H54 (cell line): ENCODE measurements at places on chromosomes 7 and 10.
A peak's percentile ranks its signal among the peaks of the same experiment; 100 is the strongest.

- no peak for DNase-seq
Observed at GRCh38 chr7:36668080-36668479, 56.2 kb downstream of the AOAH start.

GRCh38 chr7:128271942-128272481 lies 30.9 kb downstream of the LEP start:
- DNase-seq: no peak

DNA sequence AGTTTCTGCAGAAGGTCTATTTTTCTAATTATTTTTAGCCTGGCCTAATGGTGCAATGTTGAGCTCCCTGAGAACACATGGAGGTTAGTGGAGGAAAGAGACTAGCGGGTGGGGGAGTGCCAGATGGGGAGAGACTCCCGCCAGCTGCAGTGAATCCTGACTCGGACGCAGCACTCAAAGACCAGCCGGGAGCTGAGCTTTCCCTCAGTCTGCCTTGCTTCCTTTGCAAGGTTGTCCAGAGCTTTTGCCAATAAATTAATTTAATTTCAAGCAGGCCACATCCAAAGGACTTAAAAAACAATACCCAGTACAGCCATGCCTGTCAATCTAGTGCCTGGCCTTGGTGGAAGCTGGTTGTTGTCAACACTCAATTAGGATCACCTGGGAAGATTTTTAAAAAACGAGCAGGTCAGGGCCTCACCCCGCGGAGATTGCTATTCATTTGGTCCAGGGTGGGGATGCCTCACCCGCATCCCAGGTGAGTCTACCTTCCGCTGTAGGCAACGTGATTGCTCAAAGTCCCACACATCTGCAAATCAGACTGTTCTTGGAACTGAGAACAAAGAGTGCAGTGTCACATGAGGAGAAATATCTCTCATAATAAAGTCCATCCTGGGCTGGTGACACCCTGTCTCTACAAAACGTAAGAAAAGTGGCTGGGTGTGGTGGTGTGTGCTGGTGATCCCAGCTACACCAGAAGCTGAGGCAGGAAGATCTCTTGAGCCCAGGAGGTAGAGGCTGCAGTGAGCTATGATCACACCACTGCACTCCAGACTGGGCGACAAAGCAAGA lies 4.0 kb downstream of the CLRN3 start:
- DNase-seq: no peak

GRCh38 chr7:138257459-138258196 lies 181.4 kb downstream of the AKR1D1 start:
- DNase-seq: no peak

- no peak for DNase-seq
Observed at GRCh38 chr10:28925121-28925663, 247.9 kb downstream of the BAMBI start.

DNA sequence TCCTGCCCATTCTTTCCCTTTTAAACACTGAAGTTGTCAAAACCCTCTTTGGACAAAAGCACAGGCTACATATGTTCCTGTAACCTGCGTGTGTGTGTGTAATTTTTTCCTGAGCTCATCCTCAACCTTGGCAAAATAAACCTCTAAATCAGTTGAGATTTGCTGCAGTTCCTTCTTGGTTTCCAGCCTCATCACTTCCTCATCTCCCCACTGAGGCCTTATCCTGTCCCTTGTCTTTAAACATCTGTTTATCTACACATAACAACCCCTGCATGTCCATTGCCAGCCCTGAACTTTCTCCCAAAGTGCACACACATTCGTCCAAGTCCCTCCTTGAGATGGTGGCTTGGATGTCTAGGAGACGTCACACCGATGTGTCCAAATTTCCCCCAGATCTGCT lies 35.5 kb downstream of the LYZL2 start:
- no peak for DNase-seq

DNA sequence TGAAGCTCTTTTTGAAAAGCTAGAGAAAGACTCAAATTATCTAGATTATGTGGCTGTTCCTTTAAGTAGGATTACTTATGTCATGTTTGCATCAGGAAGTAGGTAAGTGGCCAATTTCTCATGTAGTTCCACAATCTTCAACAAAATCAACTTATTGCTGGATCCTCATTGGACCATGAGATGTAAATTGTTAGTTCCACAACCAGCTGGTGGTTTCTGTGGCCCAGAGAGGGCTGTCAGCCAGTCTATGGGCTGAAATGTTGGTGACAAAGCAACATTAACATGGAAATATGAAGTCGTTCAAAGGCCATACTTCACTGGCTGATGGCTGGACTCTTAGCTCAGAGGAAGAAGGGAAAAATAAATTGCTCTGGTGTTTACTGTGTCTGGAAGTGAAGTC lies 157.9 kb downstream of the PLXDC2 start:
- DNase-seq: no peak

DNA sequence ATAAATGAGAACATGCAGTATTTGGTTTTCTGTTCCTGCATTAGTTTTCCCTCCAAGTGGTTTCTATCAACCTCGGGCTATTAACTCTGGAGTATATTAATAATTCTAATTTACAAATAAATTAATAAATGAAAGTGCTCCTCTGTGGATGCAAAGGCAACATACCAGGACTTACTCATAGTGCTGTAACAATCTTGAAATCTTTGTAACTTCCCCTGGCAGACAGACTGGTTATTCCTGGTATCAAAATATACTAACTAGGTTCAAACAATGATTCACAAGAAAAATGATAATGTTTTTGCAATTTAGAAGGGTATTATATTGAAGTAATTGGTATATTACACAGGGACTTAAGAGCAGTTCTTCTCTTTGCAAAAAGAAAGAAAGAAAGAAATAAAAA lies 177.2 kb downstream of the FANK1 start:
- no peak for DNase-seq

DNA sequence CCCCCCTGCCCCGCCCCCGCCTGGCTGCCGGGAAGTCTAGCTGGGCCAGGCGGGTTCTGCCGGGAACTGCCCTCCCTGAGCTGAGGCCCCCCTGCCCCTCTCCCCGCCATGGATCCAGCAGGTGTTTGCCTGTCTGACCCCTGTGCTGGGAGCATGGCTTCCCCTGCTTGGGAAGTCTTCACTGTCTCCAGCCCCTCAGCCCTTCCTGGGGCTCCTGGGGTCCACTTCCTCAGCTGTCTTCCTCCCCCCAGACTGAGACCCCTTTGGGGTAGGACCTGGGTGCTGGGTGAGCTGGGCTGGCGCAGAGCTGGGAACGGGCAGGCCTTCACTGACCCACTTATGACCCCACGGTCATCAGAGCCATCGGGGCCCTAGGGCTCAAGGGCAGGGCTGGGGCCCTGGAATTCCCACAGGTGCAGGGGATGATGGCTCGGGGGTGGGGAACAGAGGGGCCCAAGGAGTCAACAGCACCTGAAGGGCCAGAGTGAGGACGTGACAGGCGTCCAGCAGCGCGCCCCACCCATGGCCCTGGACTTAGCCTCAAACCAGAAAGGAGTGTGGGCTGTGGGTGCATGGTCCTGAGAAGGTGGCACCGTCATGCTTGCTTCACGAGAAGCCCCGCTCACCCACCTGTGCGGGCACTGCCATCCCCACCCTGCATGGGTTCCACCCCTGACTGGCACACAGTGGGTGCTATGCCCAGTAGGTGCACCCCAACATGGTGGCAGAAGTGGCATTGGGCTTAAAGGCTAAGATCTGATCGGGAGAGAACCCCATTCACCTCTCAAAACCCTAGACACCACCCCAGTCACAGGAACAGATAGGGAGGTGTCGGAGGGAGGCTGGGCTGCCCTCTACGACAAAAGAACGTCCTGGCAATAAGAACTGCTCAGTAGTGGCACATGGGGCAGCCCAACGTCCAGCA lies 16.2 kb upstream of the TNRC18 start:
- no peak for DNase-seq

GRCh38 chr10:131444862-131445461 lies 133.4 kb upstream of the TCERG1L start:
- DNase-seq: no peak

GRCh38 chr7:132463922-132464321 lies 112.3 kb downstream of the PLXNA4 start:
- DNase-seq: no peak

GRCh38 chr7:142808802-142809583 lies 38.2 kb downstream of the PRSS2 start:
- DNase-seq: no peak

DNA sequence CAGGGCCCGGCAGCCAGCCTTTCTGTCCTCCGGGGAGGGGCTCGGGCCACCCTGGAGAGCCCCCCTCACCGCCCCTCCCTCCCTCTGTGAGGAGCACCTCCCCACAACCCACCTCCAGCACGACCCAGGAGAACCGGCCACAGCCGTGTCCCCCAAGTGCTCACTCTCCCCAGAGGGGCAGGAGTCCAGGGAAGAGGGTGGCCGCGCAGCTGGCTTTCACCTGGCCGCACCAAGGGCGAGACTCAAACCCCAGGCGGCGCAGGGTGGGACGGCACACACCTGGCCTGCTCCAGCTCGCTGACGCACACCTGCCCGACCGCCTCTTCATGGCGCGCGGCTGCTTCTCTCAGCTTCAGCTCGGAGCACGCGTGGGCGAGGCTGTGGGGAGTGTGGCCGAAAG lies 73.4 kb downstream of the CFAP46 start:
- no peak for DNase-seq

DNA sequence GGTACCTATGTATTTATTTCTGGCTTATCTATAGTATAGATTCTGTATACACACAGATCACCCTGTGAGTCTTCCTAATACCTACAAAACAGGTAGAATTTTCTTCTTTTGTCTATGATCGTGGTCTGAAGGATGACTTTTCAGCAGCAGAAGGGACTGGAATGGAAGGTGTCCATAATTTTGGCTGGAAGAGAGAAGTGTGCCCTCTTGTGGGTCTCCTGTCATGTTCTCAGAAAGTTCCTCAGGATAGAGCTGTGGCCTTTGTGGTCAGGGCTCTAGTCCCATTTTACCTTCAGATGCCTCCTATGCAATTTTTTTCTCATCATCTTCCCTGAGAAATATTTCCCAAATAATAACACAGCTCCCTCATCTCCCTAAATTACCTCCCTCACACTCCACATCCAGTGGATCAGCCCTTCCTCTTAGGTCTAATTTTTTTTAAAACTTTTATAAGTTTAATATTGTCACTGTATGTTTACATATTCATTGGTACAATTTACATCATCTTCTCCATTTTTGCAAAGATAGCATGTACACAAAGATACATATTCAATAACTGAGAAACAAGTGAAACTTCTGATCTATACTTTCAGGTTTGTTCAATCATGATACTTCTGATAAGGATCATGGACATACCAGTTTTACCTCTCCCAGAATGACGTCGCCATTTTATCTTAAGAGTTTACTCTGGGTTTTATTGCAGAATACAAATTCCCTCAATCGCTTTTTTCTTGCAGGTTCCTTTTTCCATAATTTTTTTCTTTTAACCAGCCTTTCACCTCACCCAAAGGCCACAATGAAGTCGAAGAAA lies 112.7 kb downstream of the REEP3 start:
- peak; percentile 39 for DNase-seq

- DNase-seq: no peak
Observed at GRCh38 chr10:50417486-50417885, 166.2 kb upstream of the ASAH2 start.

GRCh38 chr7:139602143-139602722 lies 78.7 kb downstream of the CLEC2L start:
- DNase-seq: peak; percentile 30

- no peak for DNase-seq
Observed at GRCh38 chr10:26477501-26477900, 39.4 kb downstream of the APBB1IP start.

DNA sequence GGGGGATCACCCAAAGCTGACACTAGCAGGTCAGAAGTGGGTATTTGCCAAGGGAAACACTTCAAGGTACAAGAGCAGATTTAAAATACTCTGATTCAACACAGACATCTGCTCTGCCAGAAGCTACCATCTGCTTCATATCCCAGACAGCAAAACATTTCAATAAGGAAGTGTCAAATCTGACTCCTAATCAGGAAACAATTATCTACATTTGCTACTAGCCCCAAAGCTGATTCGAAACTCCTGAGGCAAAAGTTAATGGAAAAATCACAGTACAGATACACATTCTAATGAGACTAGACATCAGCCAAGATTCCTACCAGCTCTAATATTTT lies 48.9 kb downstream of the PARD3 start:
- DNase-seq: no peak

- DNase-seq: no peak
Observed at GRCh38 chr10:64506963-64507362, 985.8 kb downstream of the REEP3 start.

DNA sequence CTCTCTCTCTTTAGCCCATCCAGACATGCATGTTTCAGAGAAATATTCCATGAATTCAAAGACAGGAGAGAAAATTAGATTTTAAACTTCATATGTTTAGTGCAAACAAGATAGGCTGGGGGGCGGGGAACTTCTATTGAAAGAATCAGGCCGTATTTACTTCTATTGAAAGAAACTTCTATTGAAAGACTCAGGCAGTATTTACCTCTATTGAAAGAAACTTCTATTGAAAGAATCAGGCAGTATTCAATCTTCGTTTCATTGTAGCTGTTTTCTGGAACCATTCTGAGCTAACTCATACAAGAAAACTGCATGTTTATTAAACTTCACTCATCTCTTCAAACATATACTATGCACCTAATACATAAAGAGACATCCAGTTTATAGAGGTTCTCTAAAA lies 123.1 kb downstream of the TYW1B start:
- no peak for DNase-seq

- no peak for DNase-seq
Observed at GRCh38 chr7:69358163-69358821, 240.0 kb upstream of the AUTS2 start.

DNA sequence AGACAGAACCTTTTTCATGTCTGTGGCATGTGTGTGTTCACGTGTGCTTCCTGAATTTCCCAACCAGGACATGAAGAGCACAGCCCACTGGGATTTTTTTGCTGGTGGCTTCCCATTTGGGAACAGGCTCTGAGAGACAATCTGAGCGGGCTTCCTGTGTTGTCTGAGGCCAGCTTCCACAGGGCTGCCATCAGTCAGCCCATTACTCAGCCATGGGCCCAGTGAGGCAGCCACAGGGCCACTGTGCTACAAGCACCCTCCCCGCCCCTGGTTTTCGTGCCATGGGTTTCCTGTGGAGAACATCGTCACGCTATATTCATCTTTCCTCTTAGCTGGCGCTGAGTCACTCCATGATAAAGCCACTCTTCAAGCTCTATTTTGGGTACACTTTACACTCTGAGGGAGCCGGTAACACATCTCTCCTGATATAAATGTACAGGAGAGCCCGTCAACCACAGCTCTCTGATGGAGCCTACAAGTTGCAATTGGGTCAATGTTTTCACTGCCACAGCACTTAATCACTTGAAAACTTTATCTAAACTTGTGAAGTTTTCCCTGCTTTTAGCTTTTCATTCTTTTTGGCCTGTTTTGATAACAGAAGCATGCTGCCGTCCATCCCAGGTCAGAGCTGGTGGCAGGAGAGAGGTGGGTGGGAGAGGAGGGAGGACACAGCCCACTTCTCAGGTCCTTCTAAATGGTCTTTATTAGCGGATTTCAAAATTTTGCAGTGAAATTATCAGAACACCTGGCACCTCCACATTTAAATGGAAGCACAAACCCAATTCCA lies 96.9 kb downstream of the HIPK2 start:
- peak; percentile 74 for DNase-seq
